ENCODE measurements at places on chromosomes 4 and X.

DNA sequence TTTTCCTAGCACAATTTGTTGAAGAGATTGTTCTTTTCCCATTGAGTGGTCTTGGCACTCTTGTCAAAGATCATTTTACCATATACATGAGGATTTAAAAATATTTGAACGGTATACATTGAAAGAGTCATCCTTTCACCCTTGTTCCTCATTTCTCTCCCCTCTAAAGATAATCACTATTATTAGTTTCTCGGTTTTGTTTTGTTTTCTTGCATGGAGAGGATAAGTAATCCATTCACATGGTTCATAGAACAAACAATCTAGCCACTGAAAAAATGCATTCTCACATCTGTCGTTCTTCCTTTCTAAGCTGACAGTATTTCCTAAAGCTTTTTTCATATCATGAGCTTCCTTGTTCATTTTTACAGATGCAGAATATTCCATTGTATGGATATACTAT, 39.2 kb upstream of the MSMO1 start:
- no peak for DNase-seq

GRCh38 chr4:137819964-137820383, 287.7 kb upstream of the PCDH18 start:
- no peak for DNase-seq

DNA sequence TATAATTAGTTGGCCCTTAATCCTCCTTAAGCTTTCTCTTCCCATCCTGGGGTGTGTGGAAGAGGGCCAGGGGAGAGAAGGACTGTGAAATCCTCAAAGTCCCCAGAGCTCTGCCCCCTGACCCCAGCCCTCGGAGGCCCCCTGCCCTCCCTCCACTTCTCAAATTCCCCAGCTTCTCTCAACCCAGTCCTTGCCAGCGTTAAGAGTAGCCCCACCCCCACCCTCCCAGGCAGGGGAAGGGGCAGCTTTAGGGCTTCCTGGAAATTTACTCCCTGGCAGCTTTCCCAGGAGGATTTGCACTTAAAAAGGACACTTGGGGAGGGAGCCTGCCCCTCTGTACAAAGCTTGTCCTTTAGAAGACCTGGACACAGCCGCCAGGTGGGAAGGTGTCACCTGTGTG, 11.8 kb upstream of the CD40LG start:
- DNase-seq: no peak

GRCh38 chr4:39699687-39700409, 1.9 kb downstream of the UBE2K start:
- peak; percentile 44 for DNase-seq

- no peak for DNase-seq
Measured at GRCh38 chr4:166726832-166727231, 507.5 kb downstream of the SPOCK3 start.

GRCh38 chr4:89665662-89666061, 171.3 kb downstream of the SNCA start:
- no peak for DNase-seq

DNA sequence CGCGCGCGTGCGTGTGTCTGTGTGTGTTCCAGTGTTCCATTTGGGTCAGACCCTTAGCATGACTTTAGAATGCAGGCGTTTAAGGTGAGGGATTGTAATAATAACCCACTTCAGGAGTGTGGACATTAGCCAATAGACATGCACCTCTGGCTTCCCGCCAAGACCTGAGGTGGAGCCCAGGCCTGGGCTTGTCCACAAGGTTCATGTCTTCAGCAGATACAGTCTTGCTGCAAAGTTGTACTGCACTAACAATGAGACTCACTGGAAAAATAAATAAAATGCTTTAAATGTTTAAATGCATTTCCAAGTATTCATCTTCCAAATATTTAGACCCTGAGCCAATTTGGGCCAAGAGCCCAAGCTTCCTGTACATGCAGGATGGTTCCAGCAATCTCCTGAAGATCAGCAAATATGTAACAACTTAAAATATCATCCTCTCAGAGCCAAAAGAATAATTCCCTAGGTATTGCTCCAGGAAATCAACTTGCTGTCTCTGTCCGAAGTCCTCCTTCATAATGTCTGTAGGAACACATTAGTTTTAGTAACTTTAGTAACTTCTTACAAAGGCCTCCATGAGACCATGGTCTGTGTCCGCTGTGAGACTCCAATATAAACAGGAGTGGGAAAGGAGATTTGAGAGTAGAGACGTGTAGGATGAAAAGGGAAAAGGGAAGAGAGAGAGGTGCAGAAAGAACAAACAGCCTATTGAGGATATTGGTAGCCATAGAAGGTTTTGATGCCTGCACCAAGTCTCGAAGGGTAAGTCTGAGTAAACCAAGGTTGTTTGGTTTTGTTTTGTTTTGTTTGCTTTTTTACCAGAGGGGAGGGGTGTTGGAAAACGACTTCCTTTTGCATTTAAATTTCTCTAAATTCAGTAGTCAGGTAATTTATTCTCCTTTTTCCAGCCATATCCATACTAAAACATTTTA, 98.5 kb upstream of the KLF3 start:
- peak; percentile 19 for DNase-seq

DNA sequence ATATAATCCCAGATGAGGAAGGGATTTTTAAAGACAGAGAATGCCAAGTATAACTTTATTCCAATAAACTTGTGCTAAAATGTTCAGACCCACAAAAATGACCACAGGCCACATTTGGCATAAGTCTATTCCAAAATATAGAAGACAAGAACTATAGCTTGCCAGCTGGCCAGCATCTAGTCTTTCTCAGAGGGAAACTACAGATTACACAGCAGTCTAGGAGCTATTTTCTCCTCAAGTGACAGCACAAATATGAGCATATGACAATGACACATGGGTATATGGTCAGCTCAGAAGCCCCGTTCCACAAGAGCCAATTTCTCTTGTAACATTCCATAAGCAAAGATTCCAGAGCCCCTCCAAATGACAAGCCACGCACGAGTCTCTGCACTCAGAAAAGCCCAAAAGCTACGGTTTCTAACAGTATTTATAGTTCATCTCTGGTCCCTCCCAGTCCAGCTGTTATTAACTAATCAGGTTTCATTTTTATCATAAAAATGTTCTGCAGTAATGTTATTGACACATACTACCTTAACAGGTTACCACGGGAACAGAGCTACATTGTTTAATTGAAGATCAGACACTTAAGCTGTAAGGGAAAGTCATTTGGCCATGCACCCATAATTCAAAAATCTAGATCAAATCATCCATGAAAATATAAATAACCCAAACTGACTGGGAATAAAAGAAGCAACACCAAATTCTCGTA, 70.3 kb downstream of the RAB28 start:
- DNase-seq: no peak

DNA sequence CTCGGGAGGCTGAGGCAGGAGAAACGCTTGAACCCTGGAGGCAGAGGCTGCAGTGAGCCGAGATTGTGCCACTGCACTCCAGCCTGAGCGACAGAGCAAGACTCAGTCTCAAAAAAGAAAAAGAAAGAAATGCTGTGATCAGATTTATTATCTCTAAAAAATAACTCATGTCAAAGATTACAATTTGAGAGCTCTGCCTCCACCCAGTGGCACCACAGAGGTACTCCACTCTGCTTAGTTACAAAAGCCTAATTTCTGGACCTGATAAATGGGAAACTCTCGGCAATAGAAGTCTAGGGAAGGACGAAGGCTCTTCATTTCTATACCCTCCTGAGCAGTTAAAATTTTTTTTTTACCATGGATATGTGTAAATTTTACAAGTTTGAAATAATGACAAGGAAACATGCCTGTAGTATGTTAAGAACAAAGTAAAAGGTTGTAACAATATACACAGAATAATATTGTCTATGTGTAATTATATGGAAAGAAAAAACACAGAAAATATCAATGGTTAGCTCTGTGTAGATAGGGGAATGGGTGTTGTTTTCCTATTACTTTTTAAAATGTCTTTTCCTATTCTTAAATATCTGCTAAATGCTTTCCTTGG, 149.8 kb downstream of the STIM2 start:
- no peak for DNase-seq

DNA sequence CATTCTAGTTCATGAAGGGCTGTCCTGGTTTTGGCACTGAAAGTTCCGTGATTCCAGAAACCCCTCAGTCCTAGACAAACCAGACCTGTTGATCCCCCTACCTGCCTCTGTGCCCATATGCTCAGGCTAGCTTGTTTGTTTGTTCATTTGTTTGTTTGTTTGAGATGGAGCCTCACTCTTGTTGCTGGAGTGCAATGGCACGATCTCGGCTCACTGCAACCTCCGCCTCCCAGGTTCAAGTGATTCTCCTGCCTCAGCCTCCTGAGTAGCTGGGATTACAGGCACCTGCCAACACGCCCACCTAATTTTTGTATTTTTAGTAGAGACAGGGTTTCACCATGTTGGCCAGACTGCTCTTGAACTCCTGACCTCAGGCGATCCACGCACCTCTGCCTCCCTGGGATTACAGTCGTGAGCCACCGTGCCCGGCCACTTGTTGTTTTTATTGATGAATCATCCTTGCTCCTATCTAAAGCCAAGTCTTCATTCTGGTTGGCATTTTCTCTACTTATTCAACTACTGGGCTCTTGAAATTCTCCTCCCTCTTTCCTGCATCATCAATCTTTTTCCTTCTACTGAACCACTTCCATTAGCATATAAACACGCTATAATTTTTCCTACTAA, 86.3 kb upstream of the BMP2K start:
- DNase-seq: no peak

DNA sequence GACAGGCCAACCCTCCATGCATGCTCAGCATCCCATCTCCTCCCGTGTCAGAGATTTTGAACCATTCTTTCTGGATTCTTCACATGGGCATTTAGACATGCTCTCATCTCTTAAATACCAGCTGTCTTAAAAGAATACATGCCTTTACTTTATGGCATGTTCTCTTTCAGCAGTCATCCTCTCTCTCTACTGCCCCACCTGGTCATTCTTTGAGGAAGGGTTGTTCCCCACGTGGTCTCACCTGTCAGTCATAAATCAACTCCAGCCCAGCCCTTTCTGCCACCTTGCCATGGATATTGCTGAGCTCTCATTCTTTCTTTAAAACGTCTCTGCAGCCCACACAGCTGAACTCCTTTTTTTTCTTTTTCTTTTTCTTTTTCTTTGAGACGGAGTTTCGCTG, 111.3 kb downstream of the ARHGAP10 start:
- no peak for DNase-seq

DNA sequence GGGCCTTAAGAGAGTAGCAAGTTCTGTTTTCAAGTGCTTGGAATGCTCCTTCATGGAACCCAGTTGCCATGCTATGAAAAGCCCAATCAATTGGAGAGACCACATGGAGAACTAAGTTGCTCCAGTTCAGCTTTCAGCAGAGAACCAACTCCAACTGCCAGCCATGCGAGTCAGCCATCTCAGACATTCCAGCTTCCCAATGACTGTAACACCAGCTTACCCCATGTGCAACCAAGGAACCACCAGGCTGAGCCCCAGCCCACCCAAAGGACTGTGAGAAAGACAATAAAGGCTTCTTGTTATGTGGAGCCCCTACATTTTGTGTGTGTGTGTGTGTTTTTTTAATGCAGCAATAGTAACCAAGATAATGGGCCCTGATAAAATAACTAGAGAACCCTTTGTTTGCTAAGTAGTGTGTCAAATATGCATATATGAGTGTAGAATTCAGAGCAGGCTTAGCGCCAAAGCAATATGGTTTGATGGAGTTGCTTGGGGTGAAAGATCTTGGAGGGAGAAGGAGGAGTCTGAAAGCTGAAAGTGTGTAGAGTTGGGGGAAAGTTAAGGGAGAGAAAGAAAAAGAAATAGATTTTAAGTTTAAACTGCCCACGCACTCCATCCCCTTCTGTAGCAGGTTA, 35.0 kb upstream of the CCKAR start:
- DNase-seq: no peak

DNA sequence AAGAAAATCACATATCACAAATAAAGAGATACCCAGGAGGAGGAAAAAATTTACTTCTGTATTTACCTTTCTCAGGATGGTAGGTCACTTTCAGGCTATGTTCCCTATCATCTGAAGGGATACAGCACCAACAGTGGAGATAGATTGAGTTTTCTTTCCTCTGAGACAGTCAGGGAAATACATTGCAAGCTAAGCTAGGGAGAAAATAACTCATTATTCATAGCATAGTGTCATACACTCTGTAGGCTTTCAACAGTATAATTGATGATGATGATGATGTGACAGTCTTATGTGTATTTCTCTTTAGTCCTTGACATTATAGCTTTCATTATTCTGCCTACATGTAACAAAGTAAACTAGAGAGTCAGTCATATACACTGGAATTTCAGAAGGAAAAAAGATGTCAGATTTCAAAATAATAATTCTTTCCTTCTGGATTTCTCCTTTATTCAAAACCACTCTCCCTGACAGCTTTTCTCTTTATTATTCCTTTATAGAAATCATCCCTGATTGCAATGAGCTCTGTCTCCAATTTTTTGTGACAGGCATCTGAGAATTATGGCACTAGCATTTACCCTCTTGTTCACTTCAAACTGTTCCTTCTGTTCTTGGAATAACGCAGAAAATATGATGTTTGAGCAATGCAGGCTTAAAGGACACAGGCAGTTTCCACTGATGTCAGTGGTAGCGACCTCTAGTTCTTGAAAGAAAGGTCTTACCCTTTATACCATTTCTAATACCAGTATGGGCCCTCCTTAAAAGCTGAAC, 169.1 kb upstream of the EPHA5 start:
- DNase-seq: no peak

DNA sequence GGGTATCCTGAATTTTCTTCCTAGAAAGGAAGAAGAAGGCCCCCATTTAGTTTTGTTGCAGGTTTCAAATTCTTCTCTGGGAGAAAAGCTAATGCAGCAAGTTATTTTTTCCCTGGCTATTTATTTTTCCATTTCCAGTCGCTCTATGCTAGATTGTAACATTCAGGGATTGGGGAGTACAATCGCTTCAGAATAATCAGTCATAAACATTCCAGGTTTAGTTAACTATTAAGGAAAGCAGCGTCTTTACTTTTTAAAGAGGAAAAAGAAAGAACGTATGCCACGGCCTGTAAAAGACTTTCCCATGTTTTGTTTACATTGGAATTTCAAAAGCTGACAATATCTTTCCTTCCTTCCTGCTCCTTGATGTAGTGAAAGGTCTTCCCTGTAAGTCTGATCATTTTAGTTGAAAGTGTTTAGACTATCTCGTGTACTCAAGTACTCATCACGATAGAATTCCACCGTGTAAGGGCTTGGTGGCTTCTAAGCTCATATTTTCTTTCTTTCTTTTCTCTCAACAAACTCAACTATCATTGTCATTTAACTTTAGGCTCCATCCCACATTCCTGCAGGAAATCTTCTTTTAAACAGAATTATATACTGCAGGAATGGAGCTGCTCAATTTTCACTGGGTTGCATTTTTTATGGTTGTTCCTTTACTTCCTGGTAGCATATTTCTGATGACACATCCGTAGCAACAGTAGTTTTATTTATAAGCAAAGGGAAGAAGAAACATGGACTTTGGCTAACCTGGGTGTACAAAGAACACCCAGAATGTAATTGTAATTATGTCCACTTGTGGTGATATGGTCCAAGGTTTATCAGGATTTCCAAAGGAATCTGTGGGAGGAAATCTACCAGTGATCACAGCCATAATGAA, 213.1 kb upstream of the FAT1 start:
- DNase-seq: peak; percentile 79

DNA sequence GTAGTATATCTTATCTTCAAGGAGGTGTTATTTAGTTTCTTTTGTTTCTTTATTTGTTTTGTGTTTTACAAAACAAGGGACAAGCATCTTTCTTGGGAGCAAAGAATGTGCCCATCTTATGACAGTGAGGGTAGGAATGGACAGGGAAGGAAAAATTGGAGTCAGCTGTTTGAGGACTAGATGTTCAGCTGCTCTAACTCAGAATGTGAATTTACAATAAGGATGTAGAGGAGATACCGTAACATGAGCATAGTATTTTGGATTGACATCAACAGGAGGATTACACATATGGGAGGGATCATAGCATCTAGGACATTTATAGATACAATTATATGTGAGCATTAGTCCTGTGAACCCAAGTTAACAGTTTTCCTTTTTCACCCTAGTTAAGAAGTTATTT, 89.0 kb upstream of the GK2 start:
- DNase-seq: no peak

All from BJ (cell line).